ENCODE measurements at places on chromosomes 4 and X. TPM values are rescaled to one million over a fixed set of nuclear protein-coding genes. Genes with fewer than 3 reads are reported as not detected.
A peak's percentile ranks its signal among the peaks of the same experiment; 100 is the strongest.

CLDN34 gene
- not detected for total RNA-seq

LEF1 gene
- total RNA-seq: 178 TPM

DNA sequence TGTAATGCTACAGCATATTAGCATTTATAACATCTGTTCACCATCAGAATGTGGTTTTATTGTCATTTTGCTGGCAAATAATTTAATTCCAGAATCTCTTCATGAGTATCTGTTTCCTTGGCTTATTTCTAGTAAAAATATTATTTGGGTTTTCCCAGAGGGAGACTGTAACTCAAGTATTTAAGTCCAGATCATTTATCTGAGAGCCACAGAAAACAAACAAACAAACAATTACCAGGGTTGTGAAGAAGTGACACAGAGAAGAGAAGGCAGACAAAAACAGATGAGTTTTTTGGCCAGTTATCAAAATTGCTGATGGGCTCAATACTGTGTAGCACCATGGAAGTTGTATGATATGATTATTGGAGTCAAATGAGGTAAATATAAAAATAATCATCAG lies 515.1 kb downstream of the TECRL start:
- H3K27ac ChIP-seq: no peak overlapping the region
- no peaks in the 10 kb centered on the region for H3K27me3 ChIP-seq
- no peak overlapping the region for H3K4me3 ChIP-seq
- DNase-seq: no peak
- no peaks in the 10 kb centered on the region for H3K36me3 ChIP-seq

DNA sequence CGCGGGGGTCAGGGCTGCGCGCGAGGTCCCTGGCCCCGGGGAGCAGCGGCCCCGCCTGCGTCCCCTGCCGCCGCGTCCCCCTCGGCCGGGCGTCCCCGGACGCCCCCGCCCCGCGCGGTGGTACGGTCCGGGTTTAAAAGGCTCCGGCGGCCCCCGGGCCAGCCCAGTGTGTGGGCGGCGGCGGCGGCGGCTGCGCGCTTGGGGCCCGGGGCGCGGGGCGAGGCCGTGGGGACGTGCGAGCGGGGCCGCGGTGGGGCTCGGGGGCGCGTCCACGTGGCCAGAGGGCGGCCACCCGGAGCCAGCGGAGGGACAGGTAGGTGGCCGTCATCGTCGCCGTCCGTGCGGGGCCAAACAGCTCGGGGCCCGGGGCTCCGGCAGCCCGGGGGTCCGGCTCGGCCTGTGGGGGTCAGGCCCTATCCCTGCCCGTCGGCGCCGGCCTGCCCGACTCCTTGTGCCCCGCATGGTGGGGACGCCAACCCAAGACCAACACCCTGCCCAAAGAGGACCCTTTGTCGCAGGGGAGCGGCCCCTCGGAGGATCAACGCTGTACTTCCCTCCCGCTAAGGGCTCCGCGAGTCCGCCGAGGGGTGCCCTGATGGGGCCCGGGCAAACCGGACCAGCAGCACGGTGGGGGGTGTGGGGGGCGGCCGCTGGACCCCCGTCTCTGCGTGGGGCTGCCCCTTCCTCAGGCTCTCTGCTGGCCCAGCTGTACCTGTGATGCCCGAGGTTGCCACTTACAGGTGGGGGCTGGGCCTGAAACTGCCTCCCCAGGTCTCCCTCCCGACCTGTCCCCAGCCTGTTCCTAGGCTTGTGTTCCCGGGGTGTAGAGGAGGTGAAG lies at the start of gene PLXNA3:
PLXNA3 (plus strand) TSS at position 166 of the 838 bp plus-strand sequence. CDS start 1,903 bp downstream, outside the sequence.
- peaks cover 6% of the 10 kb centered on the region for H3K4me1 ChIP-seq
- peak within 1 kb of the TSS; percentile 87 for H3K4me3 ChIP-seq
- peak within 1 kb of the TSS; percentile 86 for H3K27ac ChIP-seq
- DNase-seq: peak; percentile 59

DNA sequence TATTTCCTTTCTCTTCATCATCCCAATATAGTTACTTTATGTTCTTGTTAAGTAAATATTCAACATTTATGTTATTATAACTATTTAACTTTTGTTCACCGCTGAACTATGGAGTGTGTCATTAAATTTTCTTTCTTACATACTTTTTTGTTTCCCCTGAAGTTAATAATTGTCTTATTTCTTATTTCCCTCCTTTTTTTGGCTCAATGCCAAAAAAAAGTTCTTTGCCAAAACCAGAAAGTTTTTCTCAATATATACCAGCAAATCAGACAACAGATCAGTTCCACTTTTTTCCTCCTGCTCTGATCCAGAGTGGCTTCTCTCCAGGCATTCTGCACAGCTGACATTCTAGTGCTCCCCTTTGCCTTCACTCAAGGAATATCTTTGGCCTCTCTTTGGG lies 187.0 kb upstream of the PPARGC1A start:
- H3K4me3 ChIP-seq: no peak overlapping the region
- H3K36me3 ChIP-seq: no peaks in the 10 kb centered on the region
- no peaks in the 10 kb centered on the region for H3K4me1 ChIP-seq

DNA sequence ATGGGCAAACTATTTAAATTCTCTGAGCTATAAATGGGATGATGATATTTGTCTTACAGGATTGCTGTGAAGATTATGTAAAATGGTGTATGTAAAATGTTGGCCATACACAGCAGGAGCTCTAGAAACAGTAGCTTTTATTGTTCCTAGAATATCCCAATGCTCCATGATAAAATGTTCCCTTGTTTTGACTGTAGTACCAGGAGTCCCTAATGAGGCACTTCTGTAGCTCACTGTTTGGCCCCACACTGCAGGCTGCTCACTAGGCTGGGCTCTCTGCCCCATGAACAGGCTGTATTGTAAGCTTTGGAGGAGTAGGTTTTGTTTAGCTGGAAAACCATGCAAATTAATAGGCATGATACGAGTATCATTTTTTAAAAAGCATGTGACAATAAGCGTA lies 3.3 kb upstream of the FGA start:
- H3K4me1 ChIP-seq: no peaks in the 10 kb centered on the region
- H3K36me3 ChIP-seq: no peaks in the 10 kb centered on the region
- peaks cover 23% of the 10 kb centered on the region for H3K27me3 ChIP-seq
- no peak overlapping the region for H3K4me3 ChIP-seq

- H3K4me1 ChIP-seq: peaks cover 22% of the 10 kb centered on the region
- peak overlapping the region; percentile 12 for H3K27ac ChIP-seq
- peak; percentile 54 for DNase-seq
- H3K36me3 ChIP-seq: no peaks in the 10 kb centered on the region
These were observed 114.0 kb downstream of the RBM47 start for GRCh38 chr4:40515398-40516293.

DNA sequence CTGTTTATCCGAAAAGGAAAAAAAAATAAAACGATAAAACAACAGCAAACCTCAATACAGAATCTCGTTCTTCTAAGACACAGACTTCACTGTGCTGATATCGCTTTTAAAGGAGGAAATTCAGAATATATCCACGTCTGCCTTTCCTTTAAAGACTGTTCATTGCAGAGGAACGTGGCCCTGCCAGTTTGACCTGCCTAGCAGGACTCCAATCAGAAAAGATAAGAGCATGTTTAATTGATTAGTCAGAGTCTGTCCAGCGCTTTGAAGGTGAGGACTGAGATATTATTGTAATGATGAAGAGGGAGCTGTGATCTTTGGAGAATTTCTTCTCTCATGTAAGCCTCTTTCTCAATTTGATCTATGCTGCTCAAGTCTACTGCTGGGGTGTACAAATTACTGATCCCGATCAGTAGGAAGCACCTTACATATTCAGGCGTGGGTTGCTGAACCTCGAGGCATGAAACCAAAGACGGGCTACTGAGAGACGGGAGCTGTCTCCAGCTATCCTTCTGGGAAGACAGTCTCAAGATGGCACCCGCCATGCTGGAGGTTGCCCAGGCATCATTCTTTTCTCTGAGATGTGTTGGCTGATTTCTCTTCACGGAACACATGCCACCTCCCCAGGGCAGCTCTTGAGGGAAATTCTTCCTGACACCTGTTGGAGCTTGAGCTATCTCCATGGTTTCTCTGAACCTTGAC lies 146.1 kb downstream of the SHOX start:
- H3K27ac ChIP-seq: no peak overlapping the region
- no peak overlapping the region for H3K4me3 ChIP-seq
- no peak for DNase-seq
- no peaks in the 10 kb centered on the region for H3K36me3 ChIP-seq
- H3K27me3 ChIP-seq: peaks cover 9% of the 10 kb centered on the region

RTL5 gene
- total RNA-seq: 0.18 TPM

- H3K4me3 ChIP-seq: no peak overlapping the region
- no peak overlapping the region for H3K27ac ChIP-seq
- peaks cover 5% of the 10 kb centered on the region for H3K4me1 ChIP-seq
- peak; percentile 3 for DNase-seq
- no peaks in the 10 kb centered on the region for H3K27me3 ChIP-seq
- H3K36me3 ChIP-seq: no peaks in the 10 kb centered on the region
These were observed 319 bp downstream of the DRP2 start for GRCh38 chrX:101219864-101220346.

FAM9C gene
- total RNA-seq: not detected

RNF128 gene
- total RNA-seq: not detected

DNA sequence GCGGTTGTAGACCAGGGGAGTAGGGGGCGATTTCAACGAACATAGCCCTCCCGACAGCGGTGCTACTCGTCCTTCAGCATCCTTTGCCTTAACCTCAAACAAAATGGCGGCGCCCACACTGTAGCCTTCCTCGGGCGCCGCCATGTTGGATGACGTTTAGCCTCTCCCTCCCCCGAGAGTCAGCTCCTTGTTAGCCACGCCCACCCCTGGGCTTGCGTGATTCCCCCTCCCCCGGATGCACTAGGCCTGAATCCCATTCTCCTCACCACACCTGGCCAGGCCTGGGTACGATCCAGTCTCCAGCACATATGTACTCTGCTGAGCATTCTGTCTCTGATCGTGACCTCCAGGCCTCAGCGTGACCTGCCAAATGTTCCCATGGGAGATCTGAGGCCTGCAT lies 49.0 kb upstream of the ZNF157 start:
- H3K36me3 ChIP-seq: no peaks in the 10 kb centered on the region
- DNase-seq: no peak
- no peak overlapping the region for H3K4me3 ChIP-seq
- H3K4me1 ChIP-seq: no peaks in the 10 kb centered on the region

MFAP3L gene
- 0.68 TPM for total RNA-seq

DNA sequence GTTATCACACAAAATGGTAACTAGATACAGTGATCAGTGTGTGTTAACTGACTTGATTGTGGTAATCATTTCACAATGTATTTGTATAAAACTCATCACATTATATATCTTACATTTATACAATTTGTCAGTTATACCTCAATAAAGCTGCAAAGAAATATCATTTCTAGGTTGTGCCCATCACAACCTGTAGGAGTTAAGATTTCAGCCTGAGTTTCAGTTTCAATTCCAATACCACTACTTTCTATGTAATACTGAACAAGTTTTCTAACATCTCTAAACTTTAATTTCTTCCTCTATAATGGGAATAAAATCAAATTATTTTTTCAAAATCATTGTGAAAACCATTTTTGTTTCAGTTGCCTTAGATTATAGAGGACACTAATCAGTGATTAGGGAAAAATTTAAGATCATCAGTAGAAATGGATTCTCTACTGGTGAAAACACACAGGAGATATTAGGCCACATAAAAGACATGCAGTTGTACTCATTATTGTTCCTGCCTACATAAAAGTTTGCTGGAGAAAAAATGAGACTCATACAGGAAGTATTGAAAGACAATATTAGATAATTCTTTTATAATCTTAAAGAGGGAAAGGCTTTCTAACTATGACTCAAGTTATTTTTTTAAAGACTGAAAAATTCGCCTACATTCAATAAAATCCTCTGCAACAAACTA lies 18.4 kb upstream of the TBC1D1 start:
- peaks cover 22% of the 10 kb centered on the region for H3K4me1 ChIP-seq
- no peaks in the 10 kb centered on the region for H3K27me3 ChIP-seq
- no peak overlapping the region for H3K27ac ChIP-seq
- no peak overlapping the region for H3K4me3 ChIP-seq

DNA sequence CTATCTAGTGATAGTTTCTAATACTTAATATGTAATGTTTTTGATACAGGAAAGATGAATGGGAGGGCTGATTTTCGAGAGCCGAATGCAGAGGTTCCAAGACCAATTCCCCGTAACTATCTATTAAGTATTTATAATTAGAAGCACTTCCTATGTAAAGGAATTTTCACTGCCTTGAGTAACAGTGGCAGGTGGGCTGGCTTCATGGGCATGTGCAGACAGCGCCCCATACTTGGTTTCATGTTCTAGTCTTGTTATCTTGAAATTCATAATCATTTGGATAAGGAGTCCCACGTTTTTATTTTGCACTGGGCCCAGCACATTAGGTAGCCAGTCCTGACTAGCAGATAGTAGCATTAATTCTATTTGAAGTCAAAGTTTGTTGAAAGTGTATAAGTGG lies 1.7 kb downstream of the OCIAD1 start:
- peaks cover 30% of the 10 kb centered on the region for H3K36me3 ChIP-seq
- peaks cover 28% of the 10 kb centered on the region for H3K4me1 ChIP-seq
- H3K27ac ChIP-seq: peak overlapping the region; percentile 55
- H3K27me3 ChIP-seq: no peaks in the 10 kb centered on the region
- H3K4me3 ChIP-seq: peak overlapping the region; percentile 94

GRCh38 chr4:85475631-85476233 lies 782 bp downstream of the ARHGAP24 start:
- no peak overlapping the region for H3K27ac ChIP-seq
- no peak for DNase-seq
- peaks cover 23% of the 10 kb centered on the region for H3K27me3 ChIP-seq
- peaks cover 7% of the 10 kb centered on the region for H3K4me1 ChIP-seq

DNA sequence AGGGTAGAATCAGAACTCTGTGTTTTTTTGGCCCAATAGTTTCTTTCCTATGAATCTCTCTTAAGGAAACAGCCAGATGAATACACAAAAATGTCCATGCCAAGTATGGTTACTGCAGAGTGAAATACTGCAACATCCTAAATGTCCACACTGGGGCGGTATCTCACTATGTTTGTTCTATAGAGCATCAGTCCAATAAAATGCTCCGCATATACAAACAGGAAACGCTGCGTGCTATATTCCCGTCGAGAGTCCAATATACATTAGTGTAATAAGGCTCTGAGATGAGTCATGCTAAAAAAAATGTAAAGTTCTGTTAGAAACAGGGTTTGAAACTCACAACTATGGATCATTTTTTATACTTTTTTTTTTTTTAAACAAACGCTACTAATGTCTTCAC lies 72.9 kb upstream of the ENOX2 start:
- no peak overlapping the region for H3K4me3 ChIP-seq
- no peaks in the 10 kb centered on the region for H3K4me1 ChIP-seq
- H3K27ac ChIP-seq: no peak overlapping the region
- DNase-seq: peak; percentile 50
- H3K27me3 ChIP-seq: no peaks in the 10 kb centered on the region
- no peaks in the 10 kb centered on the region for H3K36me3 ChIP-seq

DNA sequence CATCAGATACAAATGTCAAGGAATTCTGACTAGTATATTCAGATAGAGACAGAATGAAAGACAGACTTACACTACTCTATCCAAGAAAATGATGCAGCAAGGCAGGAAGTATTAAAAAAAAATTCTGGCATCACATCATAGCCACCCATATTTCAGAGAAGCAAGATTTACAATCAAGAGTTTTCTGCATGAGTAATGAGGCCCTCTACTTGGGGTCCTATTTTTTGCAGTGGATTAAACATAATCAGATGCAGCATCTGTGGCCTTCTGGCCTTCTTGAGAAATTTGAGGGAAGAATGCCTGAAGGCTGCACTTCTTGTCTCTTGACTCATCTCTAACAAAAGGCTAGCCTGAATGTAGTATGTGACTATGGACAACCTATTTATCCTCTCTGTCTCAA lies 48.2 kb upstream of the SLIT2 start:
- H3K4me3 ChIP-seq: no peak overlapping the region
- no peak for DNase-seq
- no peaks in the 10 kb centered on the region for H3K4me1 ChIP-seq
- no peaks in the 10 kb centered on the region for H3K27me3 ChIP-seq
- H3K27ac ChIP-seq: no peak overlapping the region
